Naive thymus-derived CD4-positive, alpha-beta T cell (primary cell): ENCODE measurements at places on chromosomes 6 and 20. TPM values are rescaled to one million over a fixed set of nuclear protein-coding genes. Genes with fewer than 3 reads are reported as not detected.
A peak's percentile ranks its signal among the peaks of the same experiment; 100 is the strongest.

DNA sequence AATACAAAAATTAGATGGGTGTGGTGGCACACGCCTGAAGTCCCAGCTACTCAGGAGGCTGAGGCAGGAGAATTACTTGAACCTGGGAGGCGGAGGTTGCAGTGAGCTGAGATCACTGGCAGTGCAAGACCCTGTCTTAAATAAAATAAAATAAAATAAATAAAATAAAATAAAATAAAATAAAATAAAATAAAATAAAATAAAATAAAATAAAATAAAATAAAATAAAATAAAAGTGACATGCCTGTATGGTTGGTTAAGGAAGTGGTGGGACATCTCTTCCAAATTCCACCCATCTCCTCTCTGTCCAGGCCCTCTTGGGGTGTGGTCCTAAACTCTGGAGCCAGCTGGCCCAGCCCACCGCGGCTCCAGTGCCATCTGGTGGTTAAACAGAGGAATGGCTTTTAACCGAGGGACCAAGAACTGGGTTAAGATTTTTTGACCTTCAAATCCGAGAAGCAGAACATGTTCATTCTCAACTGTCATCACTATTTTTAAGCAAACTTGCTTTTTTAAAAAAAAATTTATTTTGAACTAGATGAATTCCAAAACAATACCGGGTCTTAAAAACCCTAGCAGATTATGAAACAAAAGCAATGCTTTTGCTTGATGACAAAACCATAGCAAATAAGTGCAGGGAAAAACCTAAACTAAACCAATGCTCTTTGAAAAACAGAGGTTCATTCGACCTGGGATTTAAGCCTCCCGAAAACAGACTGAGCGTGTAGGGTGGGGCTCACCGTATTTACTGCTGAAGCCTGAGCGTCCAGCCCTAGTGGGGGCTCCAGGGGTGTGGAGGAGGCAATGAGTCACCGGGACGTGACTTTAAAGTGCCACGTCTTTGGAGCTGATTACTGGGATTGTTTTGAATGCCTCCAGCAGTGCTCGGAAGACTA lies 68.8 kb downstream of the CDC5L start:
- peak; percentile 16 for DNase-seq
- H3K36me3 ChIP-seq = no peaks in the 10 kb centered on the region
- H3K4me1 ChIP-seq = no peaks in the 10 kb centered on the region
- no peak overlapping the region for H3K4me3 ChIP-seq
- no peaks in the 10 kb centered on the region for H3K27me3 ChIP-seq

APCDD1L gene
- not detected for total RNA-seq

SLC17A3 gene
- 0.36 and 0.64 TPM in 2 replicates for total RNA-seq

- H3K27me3 ChIP-seq = no peaks in the 10 kb centered on the region
- H3K4me1 ChIP-seq = peaks cover 6% of the 10 kb centered on the region
- H3K27ac ChIP-seq = no peak overlapping the region
- no peak for DNase-seq
- no peak overlapping the region for H3K4me3 ChIP-seq
These were observed 13.1 kb downstream of the VSTM2L start for GRCh38 chr20:37915800-37916570.

- no peak overlapping the region for H3K27ac ChIP-seq
- H3K27me3 ChIP-seq = no peaks in the 10 kb centered on the region
- H3K4me1 ChIP-seq = no peaks in the 10 kb centered on the region
- DNase-seq = no peak
These were observed 684.6 kb downstream of the DOK5 start for GRCh38 chr20:55160037-55160436.

- H3K4me3 ChIP-seq = no peak overlapping the region
- no peak for DNase-seq
- H3K36me3 ChIP-seq = no peaks in the 10 kb centered on the region
- no peaks in the 10 kb centered on the region for H3K4me1 ChIP-seq
- H3K27ac ChIP-seq = no peak overlapping the region
- H3K27me3 ChIP-seq = no peaks in the 10 kb centered on the region
These were observed 10.6 kb downstream of the PRR18 start for GRCh38 chr6:166297606-166298005.

NRN1 gene
- total RNA-seq = 9.1 and 10.8 TPM in 2 replicates

GRCh38 chr6:140538926-140539325 lies 1164.5 kb upstream of the CITED2 start:
- no peak for DNase-seq
- H3K4me3 ChIP-seq = no peak overlapping the region
- H3K27me3 ChIP-seq = no peaks in the 10 kb centered on the region
- H3K27ac ChIP-seq = no peak overlapping the region
- H3K4me1 ChIP-seq = no peaks in the 10 kb centered on the region
- no peaks in the 10 kb centered on the region for H3K36me3 ChIP-seq

TMEM200A gene
- 6.0 and 7.2 TPM in 2 replicates for total RNA-seq

GRCh38 chr20:31496761-31497295 lies 17.4 kb upstream of the HM13 start:
- H3K27ac ChIP-seq = no peak overlapping the region
- H3K36me3 ChIP-seq = no peaks in the 10 kb centered on the region
- H3K4me3 ChIP-seq = no peak overlapping the region
- H3K27me3 ChIP-seq = peaks cover 4% of the 10 kb centered on the region
- no peaks in the 10 kb centered on the region for H3K4me1 ChIP-seq
